Natural killer cell treated with Interleukin-12 subunit alpha and Interleukin-12 subunit beta and Interleukin-15 and Interleukin-18, amount 100 ng/mL, for 72 hours (primary cell): ENCODE measurements at places on chromosomes 1 and 21. TPM values are rescaled to one million over a fixed set of nuclear protein-coding genes. Genes with fewer than 3 reads are reported as not detected.

DNA sequence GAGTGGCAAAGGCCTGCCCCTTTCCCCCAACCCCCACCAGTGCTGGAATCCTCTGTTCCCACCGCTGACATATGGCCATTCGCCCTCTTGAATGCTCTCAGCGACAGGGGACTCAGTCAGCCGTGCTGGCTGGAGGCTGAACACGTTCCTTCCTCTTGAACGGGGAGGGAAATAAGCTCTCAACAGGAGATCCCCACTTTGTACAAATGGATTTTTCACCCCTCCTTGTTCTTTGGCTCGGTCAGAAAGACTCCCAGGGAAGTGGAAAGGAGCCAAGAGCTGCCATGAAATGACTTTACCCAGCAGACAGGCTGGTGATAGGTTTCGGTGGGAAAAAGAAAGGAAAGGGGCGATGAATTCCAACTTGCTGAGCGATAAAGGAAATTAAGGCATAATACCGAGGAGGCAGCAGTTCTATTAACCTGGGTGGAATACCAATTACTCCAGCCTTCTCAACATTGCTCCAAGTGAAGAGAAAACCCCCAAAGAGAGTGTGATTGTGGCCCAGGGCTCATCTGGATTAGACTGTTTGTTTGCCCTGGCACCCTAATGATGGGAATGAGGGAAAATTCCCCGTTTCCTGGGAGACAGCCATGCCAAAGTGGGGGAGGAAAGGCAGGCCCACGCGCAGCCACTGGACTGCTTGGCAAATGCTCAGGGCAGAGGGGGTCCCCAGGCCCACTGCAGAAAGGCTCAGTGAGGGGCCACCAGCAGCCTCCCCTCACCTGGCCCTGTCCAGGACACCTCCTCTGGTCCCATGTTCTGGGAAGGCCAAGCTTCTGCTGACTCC is 23.9 kb downstream of the LRP8 start:
- no peak for DNase-seq

DNA sequence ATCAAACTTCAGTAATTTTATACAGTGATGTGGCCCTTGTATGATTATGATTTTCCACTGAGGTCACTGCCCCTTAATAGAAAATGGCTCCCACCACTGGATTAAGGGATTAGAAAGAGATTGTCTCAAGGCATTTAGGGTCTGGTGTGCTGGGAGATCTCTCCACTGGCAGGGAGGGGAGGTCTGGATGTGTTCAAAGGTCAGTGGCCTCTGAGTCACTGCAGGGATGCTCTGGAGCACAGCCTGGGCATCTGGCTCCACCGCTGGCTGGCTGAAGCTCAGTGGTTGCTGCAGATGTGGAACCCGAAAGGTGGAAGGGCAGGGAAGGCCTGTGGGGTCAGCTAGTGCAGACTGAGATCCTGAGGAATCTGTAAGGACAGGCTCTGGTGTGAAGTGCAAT is 18.3 kb upstream of the CHI3L1 start:
- no peak for DNase-seq

DNA sequence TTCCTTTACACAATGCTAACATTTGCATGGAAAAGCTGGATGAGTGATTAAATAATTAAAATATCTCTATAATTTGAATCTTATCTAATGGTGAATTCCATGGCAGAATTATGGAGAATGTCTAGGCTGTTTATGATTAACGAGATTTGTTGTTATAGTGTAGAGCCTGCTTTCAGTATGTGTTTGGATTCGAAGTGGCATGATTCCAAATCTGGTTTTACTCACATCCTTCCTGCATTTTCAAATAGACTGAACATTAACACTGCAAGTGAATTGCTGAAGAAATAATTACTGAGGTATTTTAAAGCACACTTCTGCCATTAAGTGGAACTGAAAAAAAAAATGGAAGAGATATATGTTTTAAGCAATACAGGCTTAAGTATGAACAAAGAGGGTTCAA is 5.1 kb upstream of the NEK7 start:
- DNase-seq = no peak

GRCh38 chr1:29303201-29304024 is 67.1 kb downstream of the PTPRU start:
- no peak for DNase-seq

The KRTAP7-1 gene
- total RNA-seq = not detected

The IL10 gene
- total RNA-seq = not detected

The CLCA4 gene
- total RNA-seq = not detected

The PTGER3 gene
- total RNA-seq = 158 TPM

The CD58 gene
- total RNA-seq = 52.7 TPM
